ENCODE measurements at places on chromosomes 6 and 20. TPM values are rescaled to one million over a fixed set of nuclear protein-coding genes. Genes with fewer than 3 reads are reported as not detected.

BPIFB4 gene
- total RNA-seq: not detected

- DNase-seq: no peak
These were observed 16.4 kb upstream of the IGF2R start for GRCh38 chr6:159952289-159953005.

DNA sequence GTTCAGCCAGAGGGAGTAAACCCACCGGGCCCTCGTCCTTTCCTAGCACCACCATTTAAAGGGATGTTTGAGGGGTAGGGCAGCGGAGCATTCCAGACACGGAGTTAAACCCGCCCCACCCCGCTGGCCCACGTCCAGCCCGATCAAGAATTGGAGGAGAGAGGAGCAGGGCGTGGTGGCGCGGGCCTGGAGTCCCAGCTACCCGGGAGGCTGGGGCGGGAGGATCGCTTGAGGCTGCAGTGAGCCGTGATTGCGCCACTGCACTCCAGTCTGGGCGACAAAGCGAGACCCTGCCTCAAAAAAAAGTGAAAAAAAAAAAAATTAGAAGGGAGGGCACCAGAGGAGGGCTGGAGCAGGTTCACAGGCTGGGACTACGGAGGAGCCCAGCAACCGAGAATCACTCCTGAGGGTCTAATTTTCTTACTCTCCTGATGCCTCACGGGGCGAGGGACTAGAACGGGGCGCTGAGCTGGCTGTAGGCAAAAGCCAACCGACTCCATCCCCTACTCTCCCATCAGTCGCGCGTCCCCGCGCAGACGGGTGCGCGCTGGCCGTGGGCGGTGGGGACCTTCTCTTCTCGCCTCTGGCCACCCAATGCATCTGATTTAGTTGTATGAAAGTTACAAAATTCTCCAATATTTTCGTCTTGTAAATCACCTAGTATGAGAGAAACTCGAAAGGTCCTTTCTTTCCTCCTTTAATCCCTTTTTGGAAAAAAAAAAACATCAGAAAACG, 6.1 kb upstream of the HSPA1B start:
- peak; percentile 49 for DNase-seq

DNA sequence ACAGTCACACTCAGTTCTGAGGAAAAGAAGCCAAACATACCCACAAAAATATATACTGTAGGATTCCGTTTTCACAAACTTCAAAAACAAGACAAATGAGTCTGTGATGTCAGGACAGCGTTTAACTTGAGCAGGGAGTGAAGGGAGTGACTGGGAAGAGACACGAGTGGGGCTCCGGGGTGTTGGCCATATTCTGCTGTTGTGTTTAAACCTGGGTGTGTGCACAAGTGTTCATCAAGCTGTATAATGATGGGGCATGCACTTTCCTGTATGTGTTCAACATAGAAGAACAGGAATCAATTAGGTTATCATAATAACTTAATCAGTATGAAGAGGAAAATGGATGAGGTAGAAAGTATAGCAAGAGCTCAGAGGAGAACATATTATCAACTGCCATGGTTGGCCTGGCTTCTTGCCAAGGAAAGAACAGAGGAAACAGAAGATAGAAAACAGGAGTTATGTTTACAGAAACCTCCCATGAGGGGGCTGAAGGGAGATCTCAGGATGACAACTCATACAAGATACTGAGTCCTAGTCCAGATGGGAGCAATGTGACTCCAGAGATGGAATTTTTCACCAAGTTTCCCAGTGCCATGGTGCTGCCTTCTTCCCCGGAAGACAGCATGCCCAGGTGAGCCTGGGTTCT, 15.1 kb upstream of the AFDN start:
- no peak for DNase-seq

DNA sequence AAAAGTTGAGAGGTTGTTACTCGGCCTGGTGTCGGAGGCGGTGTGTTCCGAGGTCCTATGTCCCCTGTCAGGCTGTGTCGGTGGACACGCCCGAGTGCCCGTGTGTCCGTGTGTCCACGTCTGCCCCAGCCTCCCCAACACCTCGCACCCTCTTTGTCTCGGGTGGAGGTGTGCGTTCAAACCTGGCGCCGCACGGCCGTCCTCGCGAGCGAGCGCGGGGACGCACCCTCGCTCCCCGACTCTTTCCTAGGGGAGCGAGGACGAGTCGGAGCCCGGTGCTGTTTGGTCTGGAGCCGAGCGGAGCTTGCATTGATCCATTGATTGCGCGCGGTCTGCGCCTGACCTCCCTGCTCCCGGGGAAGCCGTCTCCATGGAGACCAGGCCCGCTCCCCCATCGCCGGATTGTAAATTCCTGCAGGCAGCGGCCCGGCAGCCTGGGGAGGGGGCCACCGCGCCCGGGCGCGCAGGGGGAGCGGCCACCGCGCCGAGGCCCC, 411 bp upstream of the SCUBE3 start:
- DNase-seq: no peak

DNA sequence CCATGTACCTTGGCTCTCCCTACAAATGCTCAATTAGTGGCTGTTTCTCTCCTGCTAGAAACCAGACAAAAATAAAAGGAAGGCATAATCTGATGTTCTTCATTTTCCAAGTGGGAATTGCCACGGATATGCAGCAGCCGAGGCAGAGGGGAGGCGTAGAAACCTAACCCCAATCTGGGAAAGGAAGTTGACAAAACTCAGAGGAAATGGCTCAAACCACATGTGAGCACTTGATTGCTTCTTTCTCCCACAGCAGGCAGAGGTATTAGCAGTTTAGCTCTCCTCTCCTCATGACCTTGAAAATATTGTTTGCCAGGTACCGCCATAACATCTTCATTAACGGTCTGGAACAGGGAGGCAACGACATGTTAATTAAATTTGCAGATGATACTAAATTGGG, 3.8 kb upstream of the MLN start:
- peak; percentile 12 for DNase-seq

GRCh38 chr20:35226884-35227681, 593 bp downstream of the MMP24 start:
- peak; percentile 52 for DNase-seq

- DNase-seq: no peak
These were observed 117.8 kb upstream of the NXT1 start for GRCh38 chr20:23232679-23233308.

GRCh38 chr6:139029470-139030227, 1.1 kb downstream of the ABRACL start:
- DNase-seq: peak; percentile 41

COL19A1 gene
- not detected for total RNA-seq

DNA sequence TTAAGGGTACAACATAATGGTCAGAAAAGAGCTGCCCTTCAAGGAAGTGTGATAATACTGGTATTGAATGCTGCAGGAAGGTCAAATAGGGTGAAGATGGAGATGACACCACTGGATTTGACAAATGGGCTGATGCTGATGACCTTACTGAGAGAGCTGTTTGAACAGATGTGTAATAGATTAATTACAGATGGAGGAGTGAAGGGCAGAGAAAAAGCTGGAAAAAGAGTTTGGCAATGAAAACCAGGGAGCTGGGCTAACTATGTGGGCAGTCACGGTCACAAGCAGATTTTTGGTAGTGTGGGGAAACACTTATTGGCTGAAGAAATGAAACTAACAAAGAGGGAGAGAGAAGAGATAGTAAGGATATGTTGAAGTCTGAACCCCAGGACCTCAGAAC, 83.6 kb upstream of the ENPP5 start:
- DNase-seq: no peak

FLRT3 gene
- 3.4 TPM for total RNA-seq

ECT2L gene
- total RNA-seq: not detected

- DNase-seq: no peak
These were observed 351.6 kb upstream of the CNR1 start for GRCh38 chr6:88517737-88518136.

DNA sequence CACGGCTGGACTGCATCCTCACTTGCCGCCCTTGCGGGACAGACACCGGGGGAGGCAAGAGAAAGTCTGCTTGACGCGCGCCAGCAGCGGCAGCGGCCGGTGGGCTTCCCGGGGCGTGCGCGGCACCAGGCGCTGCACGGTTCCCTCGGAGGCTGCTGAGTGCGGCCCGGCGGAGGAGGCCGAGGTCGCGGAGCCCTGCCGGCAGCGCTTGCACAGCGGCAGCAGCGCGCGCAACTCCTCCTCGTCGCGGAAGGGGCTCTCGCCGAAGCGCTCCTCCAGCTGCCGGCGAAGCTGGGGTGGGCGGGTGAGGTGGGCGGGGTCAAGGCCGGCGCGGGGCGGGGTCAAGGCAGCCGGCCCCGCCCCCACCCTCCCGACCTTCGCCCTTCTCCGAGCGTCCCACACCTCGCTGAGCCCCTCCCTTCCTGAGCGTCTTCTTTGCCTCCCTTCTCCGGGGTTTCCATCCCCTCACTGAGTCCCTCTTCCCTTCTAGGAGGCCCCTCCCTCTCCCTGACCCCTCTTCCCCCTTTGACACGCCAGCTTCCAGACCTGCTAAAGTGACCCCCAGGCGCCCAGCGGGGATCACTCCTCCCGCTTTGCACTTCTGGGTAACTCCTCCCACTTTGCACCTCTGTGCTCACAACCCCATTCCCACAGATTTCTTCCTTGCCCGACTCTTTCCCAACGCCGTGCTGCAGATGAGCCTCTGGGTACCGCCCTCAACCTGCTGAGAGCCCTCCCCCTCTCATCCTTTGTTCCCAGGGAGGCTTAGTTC, 8.8 kb downstream of the DUSP15 start:
- peak; percentile 64 for DNase-seq

DNA sequence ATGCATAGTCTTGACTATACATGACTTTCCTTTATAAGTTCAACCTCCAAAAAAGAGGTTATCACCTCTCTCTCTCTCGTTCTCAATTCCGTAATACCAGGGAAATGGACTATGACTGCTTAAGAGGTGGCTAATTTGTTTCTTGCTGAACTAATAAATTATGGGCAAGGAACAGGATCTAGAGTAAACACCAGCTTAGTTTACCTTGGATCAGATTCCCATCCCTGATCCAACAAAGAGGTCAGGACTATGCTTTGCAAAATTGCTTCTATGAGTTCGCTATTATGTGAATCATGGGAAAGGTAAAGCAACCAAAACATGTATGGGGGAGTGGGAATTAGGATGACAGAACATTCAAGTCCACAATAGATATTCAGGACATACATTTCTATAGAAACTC, 630.7 kb downstream of the HACE1 start:
- DNase-seq: no peak

DNA sequence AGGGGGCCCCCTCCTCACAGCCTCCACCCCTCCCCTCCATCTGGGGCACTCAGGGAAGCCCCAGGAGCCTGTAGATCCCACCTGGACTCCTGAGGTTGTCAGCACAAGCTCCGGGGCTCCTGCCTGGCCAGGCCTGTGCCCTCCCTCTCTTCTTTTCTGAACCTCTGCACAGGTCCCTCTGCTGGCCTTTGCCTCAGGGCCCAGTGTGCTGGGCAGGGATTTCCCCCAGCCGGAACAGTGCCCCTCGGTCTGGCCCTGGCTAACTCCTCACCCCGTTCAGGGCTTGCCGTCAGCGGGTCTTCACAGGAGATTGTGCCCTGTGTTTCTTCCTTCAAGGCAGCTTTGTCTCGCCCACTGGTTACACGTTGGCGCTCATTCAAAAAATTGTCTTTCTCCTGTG, 64.9 kb downstream of the SYNDIG1 start:
- no peak for DNase-seq

C6orf141 gene
- 61.3 TPM for total RNA-seq

CENPW gene
- 4.0 TPM for total RNA-seq

DNA sequence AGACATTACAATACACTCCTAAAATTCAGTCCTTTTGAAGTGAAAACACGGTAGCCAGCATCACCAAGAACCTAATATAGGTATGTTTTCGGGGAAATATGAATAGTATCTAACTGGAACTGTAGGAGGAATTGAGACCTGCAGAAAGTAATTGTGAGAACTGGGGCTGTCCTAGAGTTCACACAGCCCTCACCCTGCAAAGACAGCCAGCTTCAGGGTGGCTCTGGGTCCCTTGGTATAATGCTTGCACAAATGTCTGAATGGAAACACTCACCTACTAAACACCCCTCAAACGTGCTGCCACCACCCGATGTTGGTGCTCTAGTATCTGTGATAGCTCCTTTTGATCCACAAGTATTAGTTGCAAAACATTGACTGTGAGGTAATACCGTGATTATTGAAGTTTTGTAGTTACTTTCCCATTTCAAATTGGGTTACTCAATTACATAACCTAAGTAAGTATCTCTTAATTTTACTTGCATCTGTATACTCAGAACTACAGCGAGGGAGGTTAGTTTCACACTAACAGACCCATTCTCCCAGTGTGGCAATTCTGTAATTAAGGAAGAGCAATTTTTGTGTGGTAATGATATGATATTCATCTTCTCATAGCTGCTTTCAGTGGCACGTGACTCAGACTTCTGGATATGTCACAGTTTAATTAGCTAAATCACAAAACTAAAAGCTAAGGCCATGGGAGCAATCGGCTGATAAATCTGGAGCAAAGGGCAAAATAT, 129.5 kb downstream of the INSM1 start:
- no peak for DNase-seq

DNA sequence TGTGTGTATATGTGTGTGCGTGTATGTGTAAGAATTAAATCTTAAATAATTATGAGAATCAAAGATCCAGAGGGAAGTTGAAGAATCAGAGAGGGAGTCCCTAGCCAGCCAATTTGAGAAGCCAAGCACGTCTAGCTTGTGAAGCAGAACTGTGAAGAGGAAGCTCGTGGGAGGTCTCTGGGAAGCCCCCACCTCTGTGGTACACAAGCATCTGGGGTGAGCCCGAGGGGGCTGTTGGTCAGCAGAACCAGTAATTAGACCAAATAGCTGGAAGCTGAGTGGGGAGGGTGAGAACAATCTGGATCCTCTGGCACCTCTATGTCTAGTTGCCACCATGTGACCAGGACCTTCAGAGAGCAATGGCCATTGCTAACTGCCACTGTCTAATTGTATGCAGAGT, 310.0 kb upstream of the PRND start:
- DNase-seq: no peak

DNA sequence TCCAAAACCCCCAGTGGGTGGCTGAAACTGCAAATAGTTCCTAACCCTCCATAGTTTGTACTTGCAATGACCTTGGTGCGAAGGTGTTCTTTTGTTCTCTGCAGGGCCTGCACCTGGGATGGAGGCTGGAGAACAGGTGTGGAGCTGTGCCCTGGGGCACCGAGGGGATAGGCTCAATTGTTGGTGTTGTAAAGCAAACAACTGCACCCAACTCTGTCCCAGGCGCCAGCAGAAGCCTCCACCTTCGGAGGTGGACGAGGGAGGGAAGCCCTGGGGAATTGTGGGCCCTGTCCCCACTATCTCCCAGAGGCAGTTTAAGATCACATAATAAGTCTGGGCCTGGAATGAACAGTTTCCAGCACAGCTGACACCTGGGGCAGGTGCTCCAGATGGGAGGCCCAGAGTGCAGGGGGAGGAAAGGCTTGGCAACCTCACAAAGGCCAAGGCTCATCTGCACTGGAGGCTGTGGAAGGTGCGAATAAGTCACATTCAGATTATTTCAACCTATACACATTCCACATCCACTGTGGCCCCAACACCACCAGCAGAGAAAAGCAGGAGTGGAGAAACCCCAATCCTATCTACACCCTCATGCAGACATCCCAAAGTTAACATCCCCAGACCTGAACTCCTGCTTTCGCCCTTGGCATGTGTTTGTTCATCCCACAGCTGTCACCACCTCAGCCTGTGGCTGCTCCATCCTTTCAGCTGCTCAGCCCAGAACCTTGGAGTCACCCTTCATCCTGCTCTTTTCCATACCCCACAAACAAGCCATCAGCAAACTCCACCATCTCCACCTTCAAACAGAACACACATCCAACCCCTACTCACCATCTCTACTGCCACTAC, 12.3 kb upstream of the CBFA2T2 start:
- no peak for DNase-seq

MEA1 gene
- 47.0 TPM for total RNA-seq

- DNase-seq: no peak
These were observed 89.6 kb downstream of the FOXO3 start for GRCh38 chr6:108650325-108650724.

- no peak for DNase-seq
These were observed 148.8 kb downstream of the LRFN2 start for GRCh38 chr6:40438246-40438887.

All from lung microvascular endothelial cell (primary cell).